Endothelial cell (in vitro differentiated cells): ENCODE measurements at places on chromosomes 4 and X.

- no peak for DNase-seq
Measured at GRCh38 chr4:70575964-70576363, 16.1 kb upstream of the AMBN start.

- no peak for DNase-seq
Measured at GRCh38 chr4:26074712-26075430, 160.9 kb downstream of the SMIM20 start.

DNA sequence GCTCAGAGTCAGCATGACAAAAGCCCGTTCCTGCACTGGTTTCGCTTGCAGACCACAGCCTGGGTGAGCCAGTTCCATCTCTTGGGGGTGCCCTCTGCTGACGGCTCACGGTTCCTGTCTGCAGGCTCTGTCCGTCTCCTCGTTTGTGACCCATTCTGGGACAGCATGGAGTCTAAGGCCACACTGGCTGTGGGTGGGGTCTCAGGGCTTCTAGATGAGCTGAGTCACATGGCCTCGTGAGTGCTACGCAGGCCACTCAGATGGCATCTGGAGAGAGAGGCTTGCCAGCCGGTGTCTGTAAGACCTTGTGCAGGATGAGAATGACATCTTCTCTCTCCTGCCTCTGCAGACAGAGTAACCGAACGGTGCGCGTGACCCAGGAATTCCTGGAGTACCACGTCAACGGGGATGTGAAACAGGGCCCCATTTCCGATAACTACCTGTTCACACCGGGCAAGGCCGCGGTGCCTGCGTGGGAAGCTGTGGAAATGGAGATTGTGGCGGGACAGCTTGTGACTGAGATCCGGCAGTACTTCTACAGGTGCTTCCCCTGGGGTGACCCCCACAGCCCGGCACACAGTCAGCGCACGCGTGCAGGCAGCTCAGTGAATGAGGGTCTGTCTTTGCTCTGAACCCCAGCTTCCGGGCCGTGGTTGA, 31.6 kb upstream of the MRFAP1 start:
- peak; percentile 19 for DNase-seq

DNA sequence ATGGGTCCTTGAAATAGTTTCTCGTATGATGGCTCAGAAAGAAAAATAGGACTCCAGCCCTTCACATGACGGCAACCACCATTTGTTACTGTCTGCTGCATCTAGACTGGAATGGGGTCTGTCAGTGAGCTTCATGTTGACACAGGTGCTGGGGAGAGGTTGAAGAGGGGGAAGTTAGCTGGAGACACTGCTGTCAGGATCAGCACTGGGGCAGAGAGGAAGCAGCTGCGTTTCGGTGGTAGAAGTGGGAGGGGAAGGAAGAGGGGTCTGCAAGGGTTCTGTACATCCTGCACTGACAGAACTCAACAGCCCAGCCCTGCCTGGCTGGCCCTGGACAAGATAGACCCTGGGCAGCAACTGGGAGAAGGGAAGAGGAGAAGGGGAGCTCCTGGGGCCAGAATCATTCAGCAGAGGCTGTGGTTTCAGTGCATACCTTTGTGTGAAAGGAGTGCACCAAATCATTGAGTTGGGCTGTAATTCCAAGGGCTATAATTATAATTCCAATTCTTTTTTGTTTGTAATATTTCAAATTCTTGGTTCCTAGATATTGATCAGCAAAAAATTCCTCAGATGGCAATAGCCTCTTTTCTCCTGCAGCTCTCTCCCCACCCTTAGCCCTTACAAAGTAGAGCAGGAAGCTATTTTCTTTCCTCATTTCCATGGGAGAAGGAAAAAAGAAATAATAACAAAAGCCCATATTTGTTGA, 119.4 kb upstream of the C1GALT1C1 start:
- DNase-seq, result peak; percentile 3

- DNase-seq, result no peak
Measured at GRCh38 chr4:139978692-139979091, 175.3 kb downstream of the MAML3 start.

DNA sequence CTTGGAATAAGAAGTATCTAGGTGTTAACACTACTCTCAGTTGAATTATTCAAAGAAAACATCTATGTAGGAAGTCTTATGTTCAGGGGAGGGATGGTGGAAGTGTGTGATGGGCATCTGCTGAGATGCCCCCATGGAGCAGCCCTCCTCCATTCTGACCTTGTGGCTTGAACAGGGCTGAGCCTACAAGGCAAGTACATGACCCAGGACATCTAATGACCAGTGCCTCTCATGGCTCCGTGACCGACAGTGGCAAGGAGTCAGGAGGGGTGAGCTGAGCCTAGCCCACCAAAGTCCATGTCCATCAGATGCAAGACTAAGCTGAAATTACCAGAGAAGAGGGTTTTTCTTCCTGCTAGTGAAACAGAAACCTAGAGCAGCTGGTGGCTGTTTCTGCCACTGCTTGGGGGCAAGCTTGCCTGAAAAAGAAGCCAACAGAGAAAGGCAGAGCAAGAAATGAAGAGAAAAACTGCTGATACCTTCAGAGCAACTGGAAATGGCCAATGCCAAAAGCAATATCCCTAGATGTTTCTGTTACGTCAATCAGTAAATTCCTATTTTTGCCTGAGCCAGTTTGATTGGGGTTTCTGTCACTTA, 113.5 kb downstream of the TSPAN5 start:
- DNase-seq, result no peak

DNA sequence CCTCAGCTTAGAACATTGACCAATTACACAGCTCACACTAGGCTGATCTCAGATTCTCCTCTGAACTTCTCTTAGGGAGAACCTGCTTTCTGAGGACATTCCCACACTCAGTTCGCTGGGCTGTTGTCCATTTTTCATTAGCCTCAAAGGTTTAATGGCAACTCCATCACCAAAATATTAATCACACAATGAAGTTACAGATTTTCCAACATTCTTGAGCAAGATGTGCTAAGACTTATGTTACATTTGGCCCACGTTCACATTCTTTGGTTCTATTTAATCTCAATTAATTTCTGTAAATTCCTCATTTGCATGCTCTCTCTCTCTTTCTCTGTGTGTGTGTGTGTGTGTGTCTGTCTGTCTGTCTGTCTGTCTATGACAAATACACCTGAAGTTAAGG, 82.3 kb upstream of the EDNRA start:
- no peak for DNase-seq

DNA sequence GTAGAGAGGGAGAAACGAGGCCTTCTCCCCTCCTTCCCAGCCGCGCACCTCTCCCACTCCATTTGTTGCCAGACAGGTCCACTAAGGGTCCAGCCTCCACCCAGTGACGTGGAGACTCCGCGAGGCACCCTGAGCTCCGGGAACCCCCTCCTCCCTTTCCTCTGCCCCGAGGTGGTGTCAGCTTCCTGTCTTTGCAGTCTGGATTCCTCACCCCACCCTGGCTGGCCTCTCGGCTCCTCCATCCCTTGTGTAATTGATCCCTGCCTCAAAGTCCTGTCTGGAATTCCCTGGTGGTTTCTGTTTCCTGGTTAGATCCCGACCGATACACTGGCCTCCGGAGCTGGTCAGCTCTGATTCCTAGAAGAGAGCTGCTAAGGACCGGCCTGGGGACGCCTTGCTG, 105.9 kb upstream of the SCOC start:
- DNase-seq, result no peak

- DNase-seq, result no peak
Measured at GRCh38 chrX:50839730-50840129, 25.7 kb upstream of the SHROOM4 start.

GRCh38 chr4:111778543-111778942, 366.7 kb upstream of the FAM241A start:
- DNase-seq, result no peak

DNA sequence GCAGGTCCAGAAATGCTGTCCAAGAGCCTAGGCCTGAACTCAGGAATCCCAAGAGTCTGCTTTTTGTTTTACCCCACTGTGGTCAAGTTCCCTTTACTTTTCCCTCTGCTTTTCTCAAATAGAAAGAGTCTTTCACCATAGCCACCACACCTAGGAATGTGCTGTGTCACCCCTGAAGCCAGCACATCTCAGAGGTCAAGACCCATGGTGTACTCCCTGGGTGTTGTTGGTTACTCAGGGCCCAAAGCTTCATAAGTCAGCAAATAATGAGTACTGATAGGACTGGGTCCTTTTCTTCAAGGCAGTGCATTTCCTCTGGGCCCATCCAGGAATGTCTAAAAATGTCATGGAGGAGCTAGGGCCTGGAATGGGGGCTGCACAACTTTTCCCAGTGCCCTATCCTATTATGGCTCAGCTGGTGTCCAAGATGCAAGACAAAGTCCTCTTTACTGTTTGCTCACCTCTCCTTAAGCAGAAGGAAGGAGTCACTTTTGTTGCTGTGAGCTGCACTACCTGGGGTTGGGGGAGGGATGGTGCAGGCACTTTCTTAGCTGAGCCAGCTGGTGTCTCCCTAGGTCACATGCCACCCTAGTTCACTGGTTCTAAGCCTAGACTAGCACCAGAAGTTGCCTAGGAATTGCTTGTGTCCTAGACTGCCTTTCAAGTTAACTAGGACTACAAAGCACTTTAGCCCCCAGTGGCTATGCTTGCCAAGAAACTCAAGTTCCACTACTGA, 62.4 kb upstream of the RXFP1 start:
- DNase-seq, result no peak

DNA sequence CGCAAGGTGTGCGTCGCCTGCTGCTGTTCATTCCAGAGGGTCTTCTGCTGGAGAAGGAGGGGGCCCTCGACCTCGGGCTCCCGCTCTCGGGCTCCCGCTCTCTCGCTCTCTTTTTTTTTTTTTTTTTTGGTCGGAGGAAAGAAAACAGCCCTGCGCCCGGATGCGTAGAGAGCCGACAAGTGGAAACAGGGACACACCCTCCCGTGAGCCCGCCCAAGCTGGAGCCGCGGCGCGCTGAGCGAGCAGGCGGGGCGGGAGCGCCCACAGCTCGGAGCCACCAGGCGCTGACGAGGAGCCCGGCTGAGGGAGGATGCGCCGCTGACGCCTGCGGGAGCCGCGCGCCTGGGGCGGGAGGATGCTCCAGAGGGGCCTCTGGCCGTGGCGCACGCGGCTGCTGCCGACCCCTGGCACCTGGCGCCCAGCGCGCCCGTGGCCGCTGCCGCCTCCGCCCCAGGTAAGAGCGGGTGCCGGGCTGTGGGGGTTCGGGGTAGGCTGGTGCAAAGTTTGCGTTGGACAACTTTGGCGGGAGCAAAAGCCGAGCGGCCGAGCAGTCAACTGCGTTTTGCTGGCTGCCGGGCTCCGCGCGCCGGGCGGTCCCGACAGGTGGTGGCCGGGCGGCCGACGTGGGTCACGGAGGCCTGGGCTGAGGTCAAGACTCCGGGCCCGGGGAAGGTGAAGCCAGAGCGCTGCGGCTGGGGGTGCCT, at the start of gene MCUB:
MCUB (plus strand) TSS at position 264 of the 704 bp plus-strand sequence; CDS start at position 356, 92 bp downstream.
- peak; percentile 86 for DNase-seq

DNA sequence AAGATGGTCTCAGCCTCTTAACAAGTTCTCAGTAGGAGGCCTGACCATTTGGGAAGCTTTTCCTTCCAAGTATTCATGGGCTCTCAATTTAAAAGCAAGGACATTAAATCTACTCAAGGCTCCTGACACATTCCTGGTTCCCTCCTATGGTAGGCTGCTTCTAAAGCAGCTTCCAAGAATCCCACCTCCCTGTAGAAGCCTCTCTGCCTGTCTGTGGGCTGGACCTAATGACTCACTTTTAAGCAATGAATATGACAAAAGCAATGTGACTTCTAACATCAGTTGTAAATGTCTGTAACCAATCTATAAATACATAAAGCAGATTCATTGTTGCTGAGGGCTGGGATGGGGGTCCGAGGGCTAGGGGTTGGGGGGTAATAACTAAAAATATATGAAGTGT, 99.5 kb upstream of the FAM9B start:
- no peak for DNase-seq
